ENCODE measurements at places on chromosomes 12 and 14. TPM values are rescaled to one million over a fixed set of nuclear protein-coding genes. Genes with fewer than 3 reads are reported as not detected.

DNA sequence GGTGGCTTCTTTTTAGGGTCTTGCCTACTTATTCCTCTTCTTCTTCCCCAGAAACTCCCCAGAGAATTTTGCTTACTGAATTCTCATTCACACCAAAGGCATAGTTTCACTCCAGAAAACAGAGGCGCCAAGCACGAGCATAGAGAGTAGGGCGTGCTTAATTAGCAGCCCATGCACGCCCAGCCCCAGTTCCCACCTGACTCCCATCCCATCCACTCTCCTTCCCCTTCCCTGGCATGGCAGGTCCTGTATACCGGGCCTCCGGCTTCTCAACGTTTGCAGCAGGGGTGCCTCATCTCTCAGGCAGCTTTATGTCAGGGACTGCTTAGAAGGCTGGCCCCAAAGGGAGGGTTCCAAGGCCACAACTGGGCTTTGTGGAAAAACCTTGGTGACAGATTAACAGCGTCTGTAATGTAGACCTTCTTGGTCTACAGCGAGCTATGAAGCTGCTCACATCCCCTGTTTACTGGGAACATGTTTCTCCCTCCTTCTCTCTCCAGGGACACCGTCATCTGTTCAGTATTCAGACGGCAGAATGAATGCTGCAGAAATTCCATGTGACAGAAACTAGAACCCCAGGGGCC is 62.7 kb downstream of the ACTN1 start:
- peaks cover 10% of the 10 kb centered on the region for H3K27me3 ChIP-seq
- DNase-seq: no peak
- peaks cover 5% of the 10 kb centered on the region for H3K36me3 ChIP-seq
- H3K4me3 ChIP-seq: peak overlapping the region; percentile 13

GRCh38 chr14:24390701-24391468 is 7.9 kb upstream of the NYNRIN start:
- H3K36me3 ChIP-seq: no peaks in the 10 kb centered on the region
- H3K27ac ChIP-seq: no peak overlapping the region
- H3K4me1 ChIP-seq: no peaks in the 10 kb centered on the region
- H3K27me3 ChIP-seq: peaks cover 4% of the 10 kb centered on the region
- H3K4me3 ChIP-seq: no peak overlapping the region

DNA sequence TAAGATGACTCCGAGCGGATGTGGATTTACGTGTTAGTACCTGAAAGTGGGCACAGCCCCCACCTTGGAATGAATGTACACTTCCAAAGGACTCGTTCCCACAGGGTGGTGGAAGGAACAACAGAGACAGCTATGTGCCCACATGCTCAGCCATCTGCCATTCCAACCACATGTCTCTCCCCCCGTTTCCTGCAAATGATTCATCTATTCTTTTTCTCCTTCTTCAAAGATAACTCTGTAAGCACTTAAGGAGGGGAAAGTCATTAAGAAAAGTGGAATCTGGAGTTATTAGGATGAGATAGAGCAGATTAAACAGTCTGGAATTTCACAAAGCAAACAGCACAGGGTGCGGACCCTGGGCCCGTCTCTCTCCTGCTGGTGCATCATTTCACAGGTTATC is 18.5 kb upstream of the DUSP6 start:
- no peak overlapping the region for H3K4me3 ChIP-seq
- DNase-seq: peak; percentile 21
- no peaks in the 10 kb centered on the region for H3K27me3 ChIP-seq
- peaks cover 24% of the 10 kb centered on the region for H3K4me1 ChIP-seq

- no peak overlapping the region for H3K27ac ChIP-seq
- DNase-seq: no peak
- H3K4me3 ChIP-seq: no peak overlapping the region
- no peaks in the 10 kb centered on the region for H3K36me3 ChIP-seq
- H3K4me1 ChIP-seq: no peaks in the 10 kb centered on the region
- no peaks in the 10 kb centered on the region for H3K27me3 ChIP-seq
These were observed 309.8 kb upstream of the TMEM132C start for GRCh38 chr12:127957001-127957660.

GRCh38 chr12:12671850-12672660 is 23.9 kb downstream of the GPR19 start:
- no peak overlapping the region for H3K27ac ChIP-seq
- peaks cover 7% of the 10 kb centered on the region for H3K36me3 ChIP-seq
- H3K4me3 ChIP-seq: no peak overlapping the region
- H3K27me3 ChIP-seq: peaks cover 2% of the 10 kb centered on the region
- peaks cover 2% of the 10 kb centered on the region for H3K4me1 ChIP-seq

SAMD15 gene
- 0.47 TPM for total RNA-seq

GRCh38 chr12:694734-695503 is 31.7 kb upstream of the NINJ2 start:
- no peak overlapping the region for H3K27ac ChIP-seq
- no peak for DNase-seq
- peaks cover 25% of the 10 kb centered on the region for H3K36me3 ChIP-seq
- H3K4me3 ChIP-seq: no peak overlapping the region
- H3K4me1 ChIP-seq: no peaks in the 10 kb centered on the region

GRCh38 chr12:127398016-127398710 is 868.8 kb upstream of the TMEM132C start:
- no peak overlapping the region for H3K4me3 ChIP-seq
- peaks cover 4% of the 10 kb centered on the region for H3K27me3 ChIP-seq
- no peaks in the 10 kb centered on the region for H3K36me3 ChIP-seq
- H3K27ac ChIP-seq: no peak overlapping the region
- DNase-seq: no peak

ENO2 gene
- 182 TPM for total RNA-seq

TMEM119 gene
- total RNA-seq: 0.15 TPM

TMTC1 gene
- total RNA-seq: 1.4 TPM

DNA sequence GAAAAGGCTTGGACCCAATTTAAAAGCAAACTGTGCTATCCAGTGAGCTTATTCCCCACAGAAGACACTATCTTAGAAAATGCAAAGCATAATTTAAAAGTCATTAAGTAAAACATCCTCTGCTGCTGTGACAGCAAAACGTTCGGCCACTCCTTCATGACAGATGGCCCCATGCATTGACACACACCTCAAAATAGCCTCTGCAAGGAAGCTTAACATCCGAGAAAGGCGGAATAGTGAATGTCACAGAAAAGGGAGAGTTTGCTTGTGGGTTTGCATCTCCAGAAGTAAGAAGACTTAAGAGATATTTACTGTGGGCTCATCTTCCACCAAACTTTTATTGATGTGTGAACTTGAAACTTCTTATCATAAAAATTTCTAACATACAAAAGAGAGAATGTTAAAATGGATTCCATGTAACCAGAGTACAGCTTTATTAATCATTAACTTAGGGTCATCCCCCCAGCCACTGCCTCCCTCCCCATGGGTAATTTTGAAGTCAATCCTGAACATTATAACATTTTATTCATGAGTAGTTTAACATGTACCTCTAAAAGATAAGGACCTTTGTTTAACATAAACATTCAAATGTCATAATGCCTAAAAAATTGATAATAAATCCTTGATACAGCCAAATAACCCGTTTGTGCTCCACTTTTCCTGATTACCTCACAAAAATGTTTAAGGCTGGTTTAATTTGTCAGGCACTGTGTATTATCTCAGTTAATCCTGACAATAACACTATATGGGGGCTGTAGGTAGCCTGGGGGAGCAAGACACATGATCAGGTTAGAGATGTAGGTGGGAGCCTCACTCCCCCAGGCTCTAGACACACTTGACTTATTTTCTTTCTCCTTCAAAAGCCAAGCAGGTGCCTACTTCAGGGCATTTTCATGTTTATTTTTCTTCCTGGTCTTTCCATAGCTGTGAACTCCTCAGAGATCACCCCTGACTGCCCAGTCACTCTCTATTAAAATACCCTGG is 119.7 kb upstream of the TMCC3 start:
- DNase-seq: no peak
- H3K27me3 ChIP-seq: peaks cover 6% of the 10 kb centered on the region
- H3K36me3 ChIP-seq: no peaks in the 10 kb centered on the region
- peak overlapping the region; percentile 91 for H3K27ac ChIP-seq
- peak overlapping the region; percentile 81 for H3K4me3 ChIP-seq

- no peak for DNase-seq
- H3K27me3 ChIP-seq: no peaks in the 10 kb centered on the region
- H3K27ac ChIP-seq: no peak overlapping the region
- no peak overlapping the region for H3K4me3 ChIP-seq
These were observed 51.9 kb downstream of the MAP1LC3B2 start for GRCh38 chr12:116610971-116611541.

MORN3 gene
- total RNA-seq: 1.2 TPM

- H3K27ac ChIP-seq: no peak overlapping the region
- peaks cover 7% of the 10 kb centered on the region for H3K4me1 ChIP-seq
- H3K27me3 ChIP-seq: no peaks in the 10 kb centered on the region
These were observed 134.9 kb downstream of the CAPZA3 start for GRCh38 chr12:18872770-18873169.

PLEKHD1 gene
- total RNA-seq: 1.3 TPM

KRT71 gene
- total RNA-seq: not detected

JPH4 gene
- 52.7 TPM for total RNA-seq

SLC6A12 gene
- total RNA-seq: 0.64 TPM

DNA sequence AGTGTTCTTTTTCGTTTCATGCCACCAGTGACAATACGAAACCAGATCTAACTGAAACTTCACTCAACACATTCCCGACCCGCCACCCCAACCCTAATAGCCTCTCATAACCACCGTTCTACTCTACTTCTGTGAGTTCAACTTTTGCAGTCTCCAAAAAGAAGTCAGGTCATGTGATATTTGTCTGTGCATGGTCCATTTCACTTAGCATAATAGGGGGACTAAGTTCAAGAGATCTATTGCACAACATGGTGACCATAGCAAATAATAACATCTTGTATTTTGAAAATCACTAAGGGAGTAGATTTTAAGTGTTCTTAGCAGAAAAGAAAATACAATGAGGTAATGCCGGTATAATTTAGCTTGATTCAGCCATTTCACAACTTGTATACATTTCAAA is 376.4 kb downstream of the DIO2 start:
- H3K27me3 ChIP-seq: no peaks in the 10 kb centered on the region
- H3K36me3 ChIP-seq: no peaks in the 10 kb centered on the region
- no peak overlapping the region for H3K4me3 ChIP-seq
- no peak for DNase-seq
- H3K27ac ChIP-seq: no peak overlapping the region
- peaks cover 12% of the 10 kb centered on the region for H3K4me1 ChIP-seq

TMEM63C gene
- total RNA-seq: 39.9 TPM

DNA sequence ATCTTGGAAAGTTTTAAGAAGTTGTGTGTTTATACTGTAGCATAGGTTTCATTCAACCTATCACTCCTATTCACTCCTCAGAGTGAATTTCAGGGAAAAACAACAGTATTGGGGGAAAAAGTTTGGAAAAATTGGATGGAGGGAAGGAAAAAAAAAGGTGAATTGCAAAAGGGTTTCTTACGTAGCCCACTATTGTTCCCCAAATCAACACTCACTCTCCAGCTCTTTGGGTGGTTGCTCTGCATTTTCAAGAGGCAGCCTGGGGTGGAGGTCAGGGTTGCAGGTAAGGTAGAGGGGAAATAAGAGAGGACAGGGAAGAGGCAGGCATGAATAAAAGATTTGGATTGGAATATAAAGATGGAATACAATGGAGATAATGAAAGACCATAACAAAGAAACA is 42.3 kb downstream of the BORCS5 start:
- H3K27ac ChIP-seq: no peak overlapping the region
- no peak for DNase-seq
- peaks cover 6% of the 10 kb centered on the region for H3K4me1 ChIP-seq
- no peaks in the 10 kb centered on the region for H3K36me3 ChIP-seq
- H3K4me3 ChIP-seq: no peak overlapping the region

DNA sequence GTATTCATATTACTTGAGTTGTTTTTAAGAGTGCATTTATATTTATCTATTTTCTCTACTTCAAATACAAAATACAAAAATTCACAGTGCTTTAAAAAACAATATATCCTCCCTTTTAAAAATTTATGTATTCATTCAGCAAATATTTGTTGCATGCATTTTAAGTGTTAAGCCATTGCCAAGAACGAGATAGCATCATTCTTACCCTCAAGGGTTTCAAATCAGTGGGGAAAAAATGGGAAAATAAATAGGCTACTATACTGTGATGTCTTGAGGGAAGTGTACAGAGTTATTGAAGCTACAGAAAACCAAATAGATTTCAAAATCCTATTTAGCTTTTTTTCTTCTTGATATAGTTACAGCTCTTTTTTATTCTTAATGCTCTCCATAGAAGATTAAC is 23.2 kb downstream of the MRPS35 start:
- H3K4me3 ChIP-seq: no peak overlapping the region
- no peaks in the 10 kb centered on the region for H3K27me3 ChIP-seq
- no peak overlapping the region for H3K27ac ChIP-seq
- no peak for DNase-seq

DNA sequence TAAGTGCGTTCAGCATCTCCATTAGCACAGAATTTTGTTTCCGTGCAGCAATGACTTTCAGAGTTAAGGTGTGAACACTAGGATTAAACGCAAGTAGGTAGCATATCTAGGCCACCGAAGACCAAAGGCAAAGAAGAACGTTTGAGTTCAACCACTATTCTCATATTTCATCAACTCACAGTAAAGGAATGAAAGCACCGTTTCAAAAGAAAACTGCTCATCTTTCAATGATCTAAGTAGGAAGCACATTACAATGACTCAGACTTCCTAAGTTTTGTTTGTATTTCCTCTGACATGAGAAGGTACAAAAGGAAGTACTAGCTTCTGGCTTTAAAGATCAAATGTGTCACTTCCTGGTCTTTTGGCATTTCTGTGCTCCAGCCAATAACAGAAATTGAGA is 57.6 kb downstream of the ACADS start:
- no peaks in the 10 kb centered on the region for H3K4me1 ChIP-seq
- H3K27ac ChIP-seq: no peak overlapping the region
- DNase-seq: no peak
- H3K36me3 ChIP-seq: no peaks in the 10 kb centered on the region
- H3K4me3 ChIP-seq: no peak overlapping the region
- H3K27me3 ChIP-seq: no peaks in the 10 kb centered on the region

GRCh38 chr14:94770251-94770749 is 387 bp upstream of the GSC start:
- peaks cover 57% of the 10 kb centered on the region for H3K27me3 ChIP-seq
- no peak overlapping the region for H3K27ac ChIP-seq
- H3K36me3 ChIP-seq: no peaks in the 10 kb centered on the region

CLECL1 gene
- not detected for total RNA-seq

DNA sequence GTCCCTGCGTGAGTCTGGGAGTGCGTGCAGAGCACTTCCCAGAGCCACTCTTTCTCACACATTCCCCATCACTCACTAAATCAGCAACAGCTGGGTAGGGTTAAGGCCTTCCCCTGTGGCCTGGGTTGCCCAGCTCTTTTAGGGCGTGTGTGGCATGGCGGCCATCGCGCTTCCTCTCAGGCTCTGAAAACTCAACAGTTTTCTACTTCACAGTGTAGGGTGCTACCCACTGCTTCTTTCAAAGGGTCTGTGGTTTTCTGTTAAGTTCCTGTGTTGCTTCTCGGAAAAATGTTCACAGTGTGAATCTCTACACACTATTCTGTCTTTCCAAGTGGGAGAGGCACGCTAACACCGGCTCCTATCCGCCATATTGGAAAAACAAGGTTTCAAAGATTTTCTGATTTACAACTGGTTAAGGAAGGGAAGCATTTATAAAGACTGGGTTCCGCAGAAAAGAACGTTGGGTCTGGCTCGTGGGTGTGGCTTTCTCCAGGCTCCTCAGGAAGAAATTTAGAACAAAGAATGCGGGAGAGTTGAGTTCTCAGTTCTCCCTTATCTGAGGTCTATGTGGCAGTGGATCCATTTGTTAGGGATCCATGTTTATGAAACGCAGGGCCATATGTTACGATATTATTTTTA is 34.9 kb upstream of the AEBP2 start:
- no peak overlapping the region for H3K4me3 ChIP-seq
- no peak overlapping the region for H3K27ac ChIP-seq
- no peaks in the 10 kb centered on the region for H3K36me3 ChIP-seq
- H3K4me1 ChIP-seq: peaks cover 3% of the 10 kb centered on the region
- no peaks in the 10 kb centered on the region for H3K27me3 ChIP-seq
- no peak for DNase-seq

Data from glutamatergic neuron (in vitro differentiated cells).